ENCODE measurements at places on chromosomes 11 and 22.

- DNase-seq: no peak
Measured at GRCh38 chr22:49929211-49929979, 11.0 kb downstream of the CRELD2 start.

DNA sequence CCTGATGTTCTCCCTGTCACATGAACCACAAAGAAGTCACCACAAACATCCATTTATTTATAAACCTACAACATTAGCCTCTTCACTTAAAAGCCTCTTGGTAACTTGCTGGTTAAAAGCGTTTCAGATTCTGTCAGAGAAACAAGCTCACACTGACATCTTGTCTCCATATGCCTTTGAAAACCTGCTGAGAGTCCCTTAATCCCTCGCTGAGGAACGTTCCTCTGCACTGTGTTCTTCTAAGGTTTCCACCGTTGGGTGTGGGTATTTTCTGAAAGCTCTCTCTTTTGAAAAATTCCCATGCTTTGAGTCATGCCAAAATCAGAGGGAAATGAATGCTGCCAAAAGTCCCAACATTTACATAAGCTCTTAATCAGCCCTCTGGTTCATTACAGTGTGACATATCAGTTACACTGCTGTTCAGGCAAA, 149.8 kb downstream of the CCDC34 start:
- DNase-seq: no peak

- no peak for DNase-seq
Measured at GRCh38 chr11:45385844-45386243, 99.7 kb upstream of the SYT13 start.

- DNase-seq: no peak
Measured at GRCh38 chr11:129703846-129704245, 111.8 kb upstream of the TMEM45B start.

DNA sequence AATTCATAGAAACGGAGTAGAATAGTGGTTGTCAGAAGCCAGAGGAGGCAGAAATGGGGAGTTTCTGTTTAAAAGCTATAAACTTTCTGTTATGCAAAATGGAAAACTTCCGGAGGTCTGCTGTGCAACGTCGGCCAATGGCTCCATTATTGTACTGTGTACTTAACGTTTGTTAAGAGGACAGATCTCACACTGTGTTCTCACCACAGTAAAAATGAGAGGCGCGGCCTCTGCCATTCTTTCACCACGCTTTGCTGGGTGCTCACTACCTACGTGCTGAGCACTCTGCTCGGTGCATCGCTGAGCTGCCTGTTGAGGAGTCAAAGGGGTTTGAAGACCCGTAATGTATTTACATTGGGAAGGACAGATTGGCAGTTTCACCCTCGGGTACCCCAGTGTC, 218.8 kb upstream of the B3GAT1 start:
- DNase-seq: no peak

DNA sequence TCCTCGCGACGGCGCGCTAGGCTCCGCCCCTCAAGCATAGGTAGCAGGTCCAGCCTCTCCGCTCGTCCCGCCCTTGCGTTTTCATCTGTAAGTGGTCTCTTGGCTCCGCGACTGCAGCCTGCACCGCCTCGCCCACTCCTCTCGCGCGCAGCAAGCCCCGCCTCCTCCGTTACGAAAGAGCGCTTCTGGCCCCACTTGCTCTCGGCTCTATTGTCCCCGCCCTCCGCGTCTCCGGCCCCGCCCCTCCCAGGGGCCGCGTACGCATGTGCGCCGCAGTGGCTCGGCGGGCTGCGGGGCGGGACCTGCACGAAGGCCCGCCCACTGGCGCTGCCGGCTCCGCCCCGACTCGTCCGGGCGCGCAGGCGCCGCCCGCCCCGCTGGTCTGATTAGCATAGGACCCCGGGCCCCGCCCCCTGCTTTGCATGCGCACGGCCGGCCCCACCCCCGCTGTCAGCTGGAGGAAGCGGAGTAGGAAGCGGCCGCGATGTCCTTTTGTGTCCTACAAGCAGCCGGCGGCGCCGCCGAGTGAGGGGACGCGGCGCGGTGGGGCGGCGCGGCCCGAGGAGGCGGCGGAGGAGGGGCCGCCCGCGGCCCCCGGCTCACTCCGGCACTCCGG, at the start of gene ESRRA:
Gene ESRRA (plus strand): TSS at position 450 of the 616 bp plus-strand sequence. CDS start 1,656 bp downstream, outside the sequence.
- DNase-seq: peak; percentile 92

DNA sequence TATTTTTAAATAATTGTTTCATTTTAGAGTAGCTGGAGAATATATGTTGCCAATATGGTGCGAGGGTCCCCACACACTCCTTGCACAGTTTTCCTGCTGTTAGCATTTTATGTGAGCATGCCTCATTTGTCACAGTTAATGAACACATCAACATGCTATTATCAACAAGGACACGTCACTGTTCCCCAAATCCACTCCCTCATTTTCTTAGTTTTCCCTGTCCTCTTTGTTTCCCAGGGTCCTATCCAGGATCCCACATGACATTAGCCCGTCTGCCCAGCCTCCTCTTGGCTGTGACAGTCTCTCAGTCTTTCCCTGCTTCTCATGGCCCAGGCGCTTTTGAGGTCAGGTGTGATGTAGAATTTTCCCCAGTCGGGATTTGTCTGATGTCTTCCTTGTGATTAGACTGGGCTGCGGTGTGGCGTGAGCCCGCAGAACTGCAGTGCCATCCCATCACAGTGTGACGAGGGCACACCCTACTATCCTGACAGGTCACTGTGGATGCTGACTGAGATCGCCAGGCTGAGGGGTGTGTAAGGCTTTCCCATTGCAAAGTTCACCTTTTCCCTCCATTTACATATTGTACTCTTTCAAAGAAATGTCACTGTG, 450.6 kb upstream of the B3GAT1 start:
- no peak for DNase-seq

DNA sequence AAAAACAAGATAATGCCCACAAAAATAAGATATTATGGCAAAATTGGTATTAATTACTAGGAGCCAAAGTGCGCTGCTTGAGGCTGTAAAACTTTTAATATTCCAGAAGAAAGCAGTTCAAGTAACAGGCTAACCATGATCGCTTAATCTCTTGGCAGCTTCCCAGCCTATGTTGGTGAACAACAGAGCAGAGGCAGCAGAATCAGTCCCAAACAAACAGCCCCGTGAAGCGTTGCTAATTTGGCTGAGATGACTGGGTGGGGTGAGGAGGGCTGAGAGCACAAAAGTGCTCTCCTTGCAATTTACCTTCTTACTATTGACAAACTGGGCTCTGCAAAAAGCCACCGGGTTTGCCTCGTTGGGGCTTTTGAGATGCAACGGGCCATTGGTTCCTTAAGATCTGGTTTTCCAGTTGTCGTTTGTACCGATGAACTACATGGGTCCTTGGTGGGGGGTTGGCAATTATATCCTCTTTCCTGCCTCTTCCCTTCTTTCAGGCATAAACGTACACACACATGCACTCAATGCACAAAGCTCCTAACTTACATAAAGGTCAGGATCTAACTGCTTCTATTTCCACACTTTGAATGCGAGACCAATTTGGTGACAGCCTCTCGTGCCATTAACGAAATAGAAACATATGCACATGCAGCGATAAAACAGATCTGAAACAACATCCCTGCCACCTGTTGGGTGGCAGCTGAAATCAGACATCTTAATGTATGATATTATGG, 407.6 kb upstream of the CADM1 start:
- DNase-seq: no peak

All from cortex of kidney (tissue), 1 donor.